ENCODE measurements at places on chromosomes 11 and 22.

DNA sequence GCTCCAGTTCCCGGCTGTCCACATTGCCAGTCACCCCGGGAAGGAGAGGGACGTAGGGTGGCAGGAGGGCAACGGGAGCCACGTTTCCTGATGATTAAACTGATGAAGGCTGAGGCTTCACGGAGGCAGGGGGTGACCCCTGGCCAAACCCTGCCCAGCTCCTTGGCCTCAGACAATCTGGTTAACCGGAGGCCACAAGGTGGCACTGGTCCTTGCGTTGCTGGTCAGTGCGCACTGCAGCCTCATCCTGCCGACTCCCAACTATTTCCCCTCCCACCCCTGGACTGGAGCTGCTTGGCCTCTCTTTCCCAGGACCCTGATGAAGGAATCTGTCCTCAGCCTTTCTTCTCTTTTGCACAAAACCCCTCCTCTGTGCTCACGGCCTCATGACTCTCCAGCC is 75.3 kb downstream of the PDE2A start:
- DNase-seq: no peak

- DNase-seq: no peak
Measured at GRCh38 chr11:88434333-88434976, 96.9 kb upstream of the CTSC start.

DNA sequence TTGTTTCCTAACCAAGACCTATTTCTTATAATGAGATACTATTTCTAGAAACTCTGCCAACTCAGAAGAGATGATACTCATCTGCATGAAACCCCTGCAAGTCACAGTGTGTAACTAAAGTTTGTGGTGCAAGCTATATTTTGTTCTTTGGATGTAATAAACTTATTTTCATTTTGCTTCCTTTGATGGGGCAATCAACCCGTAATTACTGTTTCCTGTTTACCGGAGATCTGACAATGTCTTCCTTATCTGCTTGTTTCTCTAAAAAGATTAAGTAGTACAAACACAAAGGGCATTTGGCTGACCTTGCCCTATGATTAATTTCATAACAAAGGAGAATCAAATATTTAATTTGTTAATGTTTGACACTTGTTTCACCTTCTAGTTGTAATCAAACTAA is 846.6 kb upstream of the ANO3 start:
- DNase-seq: no peak

DNA sequence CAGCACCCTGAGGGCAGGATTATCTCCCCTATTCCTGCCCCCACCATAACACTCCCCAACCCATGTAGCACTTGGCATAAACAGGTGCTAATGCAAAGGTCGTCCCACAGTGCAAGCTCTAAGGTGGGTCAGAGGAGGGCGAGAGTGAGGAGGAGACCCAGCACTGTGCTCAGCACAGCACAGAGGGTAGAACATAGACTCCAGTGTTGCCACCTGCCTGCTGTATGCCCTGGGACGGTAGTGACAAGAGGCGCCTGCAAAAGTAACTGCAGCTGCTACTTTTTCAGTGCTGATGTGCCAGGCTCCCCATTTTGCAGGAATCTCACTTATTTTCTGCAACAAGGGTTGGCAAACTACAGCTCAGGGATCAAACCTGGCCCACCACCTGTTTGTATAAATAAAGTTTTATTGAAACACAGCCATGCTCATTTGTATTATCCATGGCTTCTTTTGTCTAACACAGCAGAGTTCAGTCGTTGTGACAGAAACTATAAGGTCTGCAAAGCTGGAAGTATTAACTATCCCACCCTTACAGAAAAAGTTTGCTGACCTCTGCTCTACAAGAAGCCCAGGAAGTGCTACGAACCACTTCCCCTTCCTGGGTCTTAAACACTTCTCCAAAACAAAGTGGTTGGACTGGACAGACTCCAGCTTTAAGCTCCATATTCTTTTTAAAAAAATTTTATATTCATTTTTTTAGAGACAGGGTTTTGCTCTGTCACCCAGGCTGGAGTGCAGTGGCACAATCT is 16.9 kb upstream of the CDC42BPG start:
- no peak for DNase-seq

GRCh38 chr22:48976556-48977535 is 850.8 kb downstream of the BRD1 start:
- no peak for DNase-seq

GRCh38 chr11:72639502-72640375 is 34.5 kb downstream of the PDE2A start:
- DNase-seq: no peak

DNA sequence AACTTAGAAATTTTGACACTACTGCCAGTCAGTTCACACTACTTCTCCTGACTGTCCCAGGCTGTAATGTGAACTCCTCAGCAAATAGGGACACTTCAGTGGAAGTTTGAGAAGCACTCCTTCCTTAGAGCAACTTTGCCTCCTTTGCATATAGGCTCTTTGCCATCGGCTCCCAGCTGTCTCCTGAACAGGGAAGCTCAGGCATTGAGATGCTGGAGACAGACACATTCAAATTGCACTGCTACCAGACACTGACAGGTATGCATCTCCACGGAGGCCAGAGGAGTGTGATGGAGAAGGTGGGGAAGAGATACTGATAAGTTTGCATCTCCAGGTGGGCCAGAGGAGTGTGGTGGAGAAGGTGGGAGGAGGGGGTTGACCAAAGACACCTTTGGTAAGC is 1.4 kb downstream of the TRAPPC4 start:
- no peak for DNase-seq

- DNase-seq: no peak
Measured at GRCh38 chr22:45190202-45190872, 26.6 kb downstream of the NUP50 start.

GRCh38 chr11:859394-860131 is 16.9 kb downstream of the TSPAN4 start:
- peak; percentile 84 for DNase-seq
